ENCODE measurements at places on chromosomes 2 and 18.

GRCh38 chr18:6955304-6955703, 162.3 kb downstream of the LAMA1 start:
- DNase-seq: no peak

DNA sequence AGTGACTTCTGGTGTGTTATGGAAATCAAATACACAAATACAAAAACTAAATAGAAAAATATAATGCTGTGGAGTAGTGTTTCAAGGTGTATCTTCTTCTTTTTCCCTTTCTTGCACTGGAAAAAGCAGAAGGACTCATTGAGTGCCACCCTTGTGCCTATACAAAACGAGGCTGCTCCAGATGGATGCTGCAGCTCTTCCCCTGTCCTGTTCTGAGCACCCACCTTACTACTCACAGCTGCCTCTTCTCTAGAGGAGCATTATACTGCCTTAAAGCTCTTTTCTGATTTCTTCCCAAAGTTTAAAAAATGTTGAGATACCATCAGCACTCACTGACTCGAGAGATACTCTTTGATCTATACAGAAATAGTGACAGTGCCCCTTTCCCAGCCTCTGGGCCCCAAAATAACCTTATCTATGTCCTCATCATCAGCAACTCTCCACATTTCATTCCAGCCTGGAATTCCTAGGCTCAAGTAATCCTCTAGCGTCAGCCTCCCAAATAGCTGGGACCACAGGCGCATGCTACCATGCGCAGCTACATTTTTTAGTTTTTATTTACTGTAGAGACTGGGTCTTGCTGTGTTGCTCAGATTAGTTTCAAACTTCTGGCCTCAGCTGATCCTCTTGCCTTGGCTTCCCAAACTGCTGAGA, 1356.1 kb upstream of the NRXN1 start:
- no peak for DNase-seq

- DNase-seq: no peak
These were observed 22.9 kb upstream of the TMEM87B start for GRCh38 chr2:112032224-112032586.

DNA sequence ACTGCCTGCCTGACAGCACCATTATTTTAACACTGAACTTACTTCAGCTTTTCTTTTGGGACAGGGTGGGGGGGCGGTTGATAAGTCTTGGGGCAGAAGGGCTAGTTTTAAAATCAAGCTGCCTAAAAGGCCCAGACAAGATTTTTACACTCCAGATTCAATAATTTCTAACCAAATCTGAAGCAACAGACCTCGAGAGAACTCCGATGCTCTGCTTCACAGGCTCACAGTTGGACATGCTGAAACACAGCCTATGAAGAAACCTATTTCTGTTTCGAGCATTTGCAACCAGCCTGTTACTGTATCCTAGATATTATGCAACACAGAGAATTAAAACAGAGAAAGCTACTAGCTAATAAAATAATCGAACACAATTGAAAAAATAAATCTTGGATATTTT, 1.3 kb upstream of the MYT1L start:
- no peak for DNase-seq

DNA sequence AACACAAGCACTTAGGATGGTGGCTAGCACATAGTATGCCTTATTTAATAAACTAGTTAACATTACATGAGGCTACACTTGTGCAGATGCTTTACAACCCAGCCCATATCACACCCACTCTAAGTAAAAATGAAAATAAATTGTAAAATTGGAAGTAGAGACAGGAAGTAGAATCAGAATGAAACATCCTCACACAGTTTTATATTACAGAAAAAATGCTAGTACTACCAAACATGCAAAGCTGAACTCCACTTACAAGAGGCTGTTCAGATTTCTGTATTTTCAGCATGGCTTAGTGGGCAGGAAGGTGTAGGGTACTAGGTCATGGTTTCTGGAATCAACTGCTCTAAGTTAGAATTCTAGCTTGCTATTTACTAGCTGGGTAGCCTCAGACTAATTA, 18.2 kb upstream of the CRIM1 start:
- no peak for DNase-seq

DNA sequence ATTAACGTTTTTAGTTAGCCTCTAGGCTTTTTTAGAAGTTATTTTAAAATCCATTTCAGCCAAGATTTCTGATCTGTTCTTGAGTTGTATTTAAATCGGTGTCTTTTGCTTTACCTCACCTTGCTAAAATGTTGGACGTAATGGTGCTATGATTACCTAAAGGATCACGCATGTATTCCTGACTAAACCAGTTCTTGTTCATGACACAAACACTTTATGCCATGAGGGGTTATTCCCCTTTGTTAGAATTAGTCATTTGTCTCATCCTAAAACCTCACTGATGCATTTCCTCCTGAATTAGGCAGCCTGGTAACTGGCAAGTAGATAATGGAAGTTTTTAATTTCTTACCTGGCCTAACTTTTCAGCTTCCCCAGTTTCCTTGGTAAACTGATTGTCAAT, 185.4 kb upstream of the TANK start:
- no peak for DNase-seq

- DNase-seq: no peak
These were observed 221.7 kb downstream of the HAUS1 start for GRCh38 chr18:46325895-46326294.

- DNase-seq: no peak
These were observed 89.4 kb downstream of the PID1 start for GRCh38 chr2:229181641-229182040.

GRCh38 chr18:2656237-2656980, 883 bp downstream of the SMCHD1 start:
- peak; percentile 41 for DNase-seq

- DNase-seq: no peak
These were observed 164.1 kb downstream of the KLHL29 start for GRCh38 chr2:23549051-23549450.

- no peak for DNase-seq
These were observed 90.3 kb upstream of the TMEM17 start for GRCh38 chr2:62596061-62596921.

DNA sequence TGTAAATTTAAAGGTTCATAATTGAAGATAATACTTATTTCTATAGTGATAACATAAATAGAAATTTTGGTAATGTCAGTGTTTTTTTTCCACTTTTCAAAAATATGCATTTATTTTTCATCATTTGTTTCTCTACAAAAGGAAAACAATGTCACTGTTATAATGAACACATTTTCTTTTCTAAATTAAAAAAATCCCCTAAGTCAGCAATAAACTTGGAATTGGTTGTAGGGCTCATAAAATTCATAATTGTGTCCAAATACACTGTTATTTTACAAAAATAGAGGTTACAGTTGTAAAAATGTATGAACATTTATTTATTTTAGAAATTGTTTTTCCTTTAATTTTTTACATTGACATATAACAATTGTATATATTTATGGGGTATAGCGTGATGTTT, 26.4 kb upstream of the SERPINB12 start:
- DNase-seq: no peak

- no peak for DNase-seq
These were observed 68.3 kb downstream of the REV1 start for GRCh38 chr2:99421469-99421868.

DNA sequence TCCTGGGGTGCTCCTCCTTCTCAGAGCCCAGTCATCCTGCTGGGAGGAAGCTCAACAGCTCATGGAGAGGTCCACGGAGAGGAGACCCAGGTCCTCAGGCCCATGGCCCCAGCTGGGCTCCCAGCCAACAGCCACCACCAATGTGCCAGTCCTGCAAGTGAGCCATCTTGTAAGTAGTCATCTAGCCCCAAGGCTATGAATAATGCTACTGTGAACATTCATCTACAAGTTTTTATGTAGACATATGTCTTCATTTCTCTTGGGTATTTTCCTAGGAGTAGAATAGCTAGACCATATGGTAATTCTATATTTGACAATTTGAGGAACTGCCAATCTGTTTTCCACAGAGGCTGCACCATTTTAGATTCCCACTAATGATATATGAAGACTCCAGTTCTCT, 166.1 kb downstream of the MTCL1 start:
- DNase-seq: no peak

GRCh38 chr18:61845197-61845596, 47.6 kb downstream of the RNF152 start:
- no peak for DNase-seq

- no peak for DNase-seq
These were observed 165.2 kb upstream of the MSH6 start for GRCh38 chr2:47617523-47618271.

- DNase-seq: no peak
These were observed 52.3 kb downstream of the SOS1 start for GRCh38 chr2:39068299-39069135.

GRCh38 chr18:46344416-46345180, 240.4 kb downstream of the HAUS1 start:
- DNase-seq: no peak

GRCh38 chr2:30756051-30756719, 51.1 kb downstream of the CAPN13 start:
- DNase-seq: no peak

DNA sequence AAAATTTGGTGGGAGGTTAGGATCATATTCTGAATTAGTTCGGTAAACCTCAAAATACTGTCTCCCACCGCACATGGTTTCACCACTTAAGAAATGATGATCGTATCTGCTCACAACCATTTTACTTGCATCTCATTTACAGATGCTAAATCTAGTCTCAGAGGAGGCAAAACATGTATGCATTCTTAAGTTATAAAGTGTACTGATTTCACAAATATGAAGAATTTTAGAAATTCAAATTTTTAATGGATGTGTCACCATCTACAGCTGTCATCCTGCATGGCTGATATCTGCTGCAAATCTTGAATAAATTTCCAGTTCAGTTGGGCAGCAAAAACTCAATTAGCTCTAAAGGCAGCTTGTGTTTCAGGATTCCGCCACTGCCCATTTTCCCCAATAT, 243.3 kb upstream of the KCNJ3 start:
- no peak for DNase-seq

GRCh38 chr18:74248595-74248994, 43.2 kb downstream of the CYB5A start:
- no peak for DNase-seq

DNA sequence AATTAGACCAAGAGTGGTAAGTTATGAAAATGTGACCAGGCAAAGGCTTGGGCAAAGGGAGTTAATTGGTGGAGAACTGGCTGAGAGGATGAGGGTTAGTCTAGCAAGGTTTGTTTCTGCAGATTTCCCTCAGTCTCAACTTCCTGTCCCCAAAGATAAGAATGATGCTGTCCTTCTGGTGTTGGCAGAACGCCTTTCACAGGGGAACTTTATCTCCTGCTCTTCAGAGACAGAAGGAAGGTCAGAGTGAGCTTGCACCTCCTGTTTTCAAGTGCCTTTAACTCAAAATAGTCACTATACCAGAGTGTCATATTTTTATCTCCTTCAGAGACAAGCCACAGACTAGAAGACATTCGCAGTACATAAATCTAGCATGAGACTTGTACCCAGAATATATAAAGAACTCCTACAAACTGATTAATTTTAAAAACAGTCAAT, 95.7 kb downstream of the TEX51 start:
- DNase-seq: no peak

DNA sequence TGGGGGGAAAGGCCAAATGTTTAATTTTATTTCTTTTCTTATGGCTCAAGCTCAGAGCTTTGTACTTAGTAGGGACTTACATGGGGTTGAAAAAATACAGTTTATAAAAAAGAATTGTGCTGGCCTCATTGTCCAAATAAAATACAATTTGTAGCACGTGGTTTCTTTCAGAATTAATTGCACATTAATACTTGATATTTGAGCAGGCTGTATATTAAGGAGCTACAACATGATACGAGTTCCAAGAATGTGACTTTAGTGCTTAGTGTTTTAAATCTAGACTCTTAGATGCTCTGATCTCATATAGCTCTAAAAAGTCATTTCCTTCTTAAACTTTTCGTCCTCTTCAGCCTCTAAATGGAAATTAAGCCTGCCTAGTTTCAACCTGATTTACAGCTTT, 46.4 kb upstream of the RASGRP3 start:
- no peak for DNase-seq

GRCh38 chr18:57965246-57965645, 78.8 kb upstream of the NEDD4L start:
- DNase-seq: no peak

DNA sequence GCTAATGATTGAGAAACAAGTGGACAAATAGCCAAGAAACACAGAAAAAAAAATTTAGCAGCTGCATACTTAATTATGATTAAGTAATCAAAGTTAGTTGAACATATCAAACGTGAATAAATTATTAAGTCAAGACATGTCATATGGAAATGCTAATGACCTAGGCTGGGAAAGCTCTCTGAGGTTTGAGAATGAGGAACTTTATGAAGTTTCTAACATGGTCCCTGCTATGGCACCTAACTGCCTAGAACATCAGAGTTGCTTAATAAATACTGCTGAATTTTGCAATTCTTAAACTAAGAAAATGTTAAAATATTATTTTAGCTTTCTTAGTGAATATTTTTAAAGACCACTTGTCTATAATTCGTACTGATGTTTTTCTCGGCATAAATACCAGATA, 99.8 kb downstream of the AFF3 start:
- no peak for DNase-seq

GRCh38 chr18:2325933-2326332, 245.4 kb downstream of the METTL4 start:
- no peak for DNase-seq

GRCh38 chr2:45233301-45233700, 224.0 kb upstream of the SIX2 start:
- DNase-seq: no peak

GRCh38 chr2:98795891-98796676, 65.2 kb upstream of the MGAT4A start:
- DNase-seq: no peak

DNA sequence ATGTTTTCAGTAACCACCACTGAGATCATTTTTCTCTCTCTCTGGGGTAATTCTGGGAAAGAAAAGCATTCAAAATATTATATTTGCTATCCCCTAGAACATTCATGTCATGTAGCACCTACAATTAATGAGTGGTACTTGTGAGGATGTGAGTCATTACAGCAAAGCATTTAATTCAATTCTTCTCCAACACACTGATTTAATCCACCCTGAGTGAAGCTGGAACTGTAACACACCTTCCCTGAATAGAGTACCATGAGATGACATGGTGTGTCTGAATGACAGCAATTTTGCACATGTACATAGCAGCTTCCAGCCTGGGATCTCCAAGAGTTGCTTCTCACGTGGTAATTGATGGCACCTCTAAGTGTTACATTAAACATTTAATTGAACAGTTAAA, 207.1 kb upstream of the SLC14A2 start:
- DNase-seq: no peak

- DNase-seq: no peak
These were observed 549.4 kb upstream of the SALL3 start for GRCh38 chr18:78430131-78430758.

- no peak for DNase-seq
These were observed 91.7 kb upstream of the TFCP2L1 start for GRCh38 chr2:121376535-121377250.
